ENCODE measurements at places on chromosomes 11 and 22.

- DNase-seq: no peak
Measured at GRCh38 chr11:73237471-73238290, 19.6 kb downstream of the P2RY2 start.

GRCh38 chr11:44313761-44314489 is 4.0 kb upstream of the ALX4 start:
- DNase-seq: no peak

- no peak for DNase-seq
Measured at GRCh38 chr22:30705710-30706651, 11.3 kb downstream of the OSBP2 start.

DNA sequence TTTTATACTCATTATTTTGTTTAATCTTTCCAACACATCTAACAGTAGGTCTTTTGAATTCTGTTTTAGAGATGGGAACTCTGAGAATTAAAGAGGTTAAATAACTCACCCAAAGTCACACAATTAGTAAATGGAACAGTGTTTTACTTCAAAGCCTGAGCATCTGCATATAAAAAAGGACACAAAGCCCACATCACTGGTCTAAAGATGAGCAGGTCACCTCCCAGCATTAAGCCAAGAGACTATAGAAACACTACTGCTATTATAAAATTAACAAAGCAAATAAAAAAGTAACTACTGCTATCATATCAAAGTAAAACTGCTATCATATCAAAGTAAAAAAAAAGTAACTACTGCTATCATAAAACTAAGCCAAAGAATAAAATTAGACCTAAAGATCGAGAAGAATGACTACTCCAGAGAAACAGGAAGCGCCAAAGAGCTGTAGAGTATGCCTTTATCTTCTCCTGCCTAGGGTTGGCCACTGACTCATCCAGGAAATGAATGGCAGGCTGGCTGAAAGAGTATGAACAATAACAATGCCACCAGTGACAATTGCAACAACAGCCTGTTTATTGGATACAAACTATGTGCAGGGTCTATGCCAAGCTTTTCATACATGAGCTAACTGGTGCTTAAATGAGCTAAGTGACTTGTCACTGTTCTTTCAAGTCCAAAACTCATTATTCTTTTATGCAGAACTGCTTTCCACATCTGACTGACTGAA is 1153.0 kb upstream of the TENM4 start:
- DNase-seq: no peak

DNA sequence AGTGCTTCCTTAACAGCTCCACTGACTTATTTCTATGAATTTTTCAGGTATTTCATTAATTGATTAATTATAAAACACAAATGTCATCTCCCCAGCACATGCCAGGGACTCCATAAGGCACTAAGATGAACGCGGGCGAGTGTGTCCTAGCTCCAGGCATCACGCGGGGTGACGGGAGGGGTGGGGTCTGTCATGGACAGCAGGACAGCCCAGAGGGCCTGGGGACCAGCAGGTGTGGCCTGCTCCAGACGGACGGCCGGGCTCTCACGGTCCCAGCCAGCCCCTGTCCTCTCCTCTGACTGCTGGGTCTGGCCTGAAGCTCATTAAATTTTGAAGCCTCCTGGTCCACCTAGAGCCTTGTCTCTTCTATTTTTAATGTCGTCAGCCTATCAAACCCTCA is 531.1 kb downstream of the BRD1 start:
- DNase-seq: no peak

GRCh38 chr11:44661311-44661717 is 65.4 kb upstream of the TSPAN18 start:
- no peak for DNase-seq

DNA sequence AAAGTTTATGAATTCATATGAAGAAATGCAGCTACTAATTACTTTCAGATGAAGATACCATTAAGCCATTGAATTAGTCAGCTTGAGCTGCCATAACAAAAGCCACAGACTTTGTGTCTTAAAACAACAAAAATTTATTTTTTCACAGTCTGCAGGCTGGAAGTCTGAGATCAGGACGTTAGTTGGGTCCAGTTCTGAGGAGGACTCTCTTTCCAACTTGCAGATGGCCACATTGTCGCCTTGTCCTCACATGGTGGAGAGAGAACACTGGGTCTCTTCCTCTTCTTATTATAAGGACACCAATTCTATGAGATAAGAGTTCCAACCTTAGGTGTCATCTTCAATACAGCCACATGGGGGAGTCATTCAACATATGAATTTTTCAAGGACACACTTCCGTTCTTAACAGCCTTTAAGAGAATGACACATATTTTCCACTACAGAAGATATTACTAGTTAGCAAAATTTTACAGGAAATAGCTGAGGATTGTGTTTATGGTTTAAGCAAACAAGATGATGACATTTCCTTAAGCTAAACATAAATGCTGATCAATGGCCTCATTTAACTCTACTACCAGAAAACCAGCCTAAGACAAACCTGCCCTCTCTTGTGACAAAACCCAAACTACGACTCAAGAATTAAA is 56.0 kb downstream of the DCUN1D5 start:
- no peak for DNase-seq

GRCh38 chr22:17262976-17263375 is 43.7 kb upstream of the ADA2 start:
- DNase-seq: no peak

DNA sequence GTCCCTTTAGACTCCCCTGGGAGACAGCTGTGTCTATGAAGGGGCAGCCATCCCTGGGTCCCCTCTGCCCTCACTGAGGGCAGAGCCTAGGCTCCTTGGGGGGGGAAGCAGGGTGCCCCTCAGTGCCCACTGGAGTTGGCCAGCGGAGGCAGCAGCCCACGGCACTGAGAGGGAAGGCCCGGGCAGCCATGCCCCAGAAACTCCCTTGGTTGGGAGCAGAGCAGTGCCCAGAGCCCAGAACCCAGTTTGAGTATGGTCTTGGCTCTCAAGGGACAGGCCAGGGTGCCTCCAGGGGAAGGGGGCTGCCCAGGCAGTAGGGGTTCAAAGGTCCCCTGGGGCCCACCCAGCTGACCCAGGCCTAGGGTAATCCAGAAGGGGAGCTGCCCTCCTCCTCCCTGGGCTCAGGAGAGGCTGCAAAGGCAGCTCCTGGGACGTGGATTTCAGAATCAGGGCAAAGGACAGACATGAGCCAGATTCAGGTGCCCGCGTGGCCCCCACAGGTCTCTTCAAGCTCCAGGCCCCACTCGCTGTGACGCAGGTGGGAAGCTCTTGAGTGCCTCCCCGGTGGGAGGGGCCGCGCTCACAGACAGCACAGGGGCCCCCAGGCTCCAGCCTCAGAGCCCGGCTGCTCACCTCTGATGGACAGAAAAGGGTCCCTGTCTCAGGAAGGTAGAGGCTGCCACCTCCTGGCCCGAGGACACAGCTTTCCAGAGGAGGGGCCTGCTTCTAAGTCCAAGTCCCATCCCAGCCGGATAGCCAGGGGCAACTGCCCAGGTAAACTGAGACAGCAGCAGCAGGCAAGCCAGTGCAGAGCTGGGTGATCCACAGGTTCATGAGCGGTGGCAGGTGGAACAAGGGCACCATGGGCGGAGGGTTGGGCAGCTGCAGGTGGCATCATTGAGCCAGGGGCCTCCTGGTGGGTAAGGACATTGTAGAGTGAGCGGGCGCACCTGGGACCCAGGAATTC is 2.6 kb downstream of the C11orf21 start:
- DNase-seq: no peak

GRCh38 chr22:30423301-30423958 is 2.1 kb upstream of the MTFP1 start:
- DNase-seq: no peak

GRCh38 chr11:4697585-4697984 is at the start of gene OR51E2:
OR51E2 (minus strand) TSS chr11:4697853; CDS start chr11:4682711, 15,142 bp downstream.
- DNase-seq: no peak

GRCh38 chr11:17898782-17899181 is 114.1 kb downstream of the SERGEF start:
- DNase-seq: no peak

DNA sequence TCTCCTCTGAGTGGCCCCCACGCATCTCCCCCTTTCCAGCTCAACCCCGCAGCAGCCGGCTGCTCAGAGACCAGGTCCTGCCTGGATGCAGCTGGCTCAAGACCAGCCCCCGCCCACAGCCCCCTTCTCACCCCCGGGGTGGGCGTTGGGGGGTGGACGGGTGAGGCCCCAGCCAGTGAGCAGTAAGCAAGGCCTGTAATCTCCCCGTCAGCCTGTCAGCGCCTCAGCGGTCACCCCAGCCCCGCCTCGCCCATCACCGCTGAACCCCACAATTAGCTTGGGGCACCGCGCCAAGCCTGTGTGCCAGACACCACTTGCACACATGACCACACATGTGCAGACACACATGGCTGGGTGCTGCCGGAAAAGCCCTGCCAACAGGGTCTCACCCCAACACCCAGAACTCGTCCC is 5.9 kb downstream of the PLXNB2 start:
- DNase-seq: no peak

DNA sequence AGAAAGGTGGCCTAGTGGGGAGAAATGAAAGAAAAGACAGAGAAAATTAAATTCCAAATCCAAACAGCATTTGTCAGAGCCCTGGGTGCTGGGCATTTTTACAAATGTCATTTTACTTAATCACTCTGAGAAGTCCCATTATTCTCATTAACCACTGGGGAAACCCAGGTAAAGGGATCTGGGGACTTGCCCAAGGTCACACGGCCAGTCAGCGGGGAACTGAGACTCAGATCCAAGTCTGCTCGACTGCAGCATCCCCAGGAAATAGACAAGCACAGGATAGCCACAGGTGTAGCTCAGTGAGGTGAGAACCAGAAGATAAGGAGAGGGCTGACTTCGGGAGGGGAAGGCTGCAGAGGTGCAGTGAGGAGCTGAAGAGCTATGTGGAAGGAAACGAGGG is 7.9 kb downstream of the NRXN2 start:
- DNase-seq: no peak

DNA sequence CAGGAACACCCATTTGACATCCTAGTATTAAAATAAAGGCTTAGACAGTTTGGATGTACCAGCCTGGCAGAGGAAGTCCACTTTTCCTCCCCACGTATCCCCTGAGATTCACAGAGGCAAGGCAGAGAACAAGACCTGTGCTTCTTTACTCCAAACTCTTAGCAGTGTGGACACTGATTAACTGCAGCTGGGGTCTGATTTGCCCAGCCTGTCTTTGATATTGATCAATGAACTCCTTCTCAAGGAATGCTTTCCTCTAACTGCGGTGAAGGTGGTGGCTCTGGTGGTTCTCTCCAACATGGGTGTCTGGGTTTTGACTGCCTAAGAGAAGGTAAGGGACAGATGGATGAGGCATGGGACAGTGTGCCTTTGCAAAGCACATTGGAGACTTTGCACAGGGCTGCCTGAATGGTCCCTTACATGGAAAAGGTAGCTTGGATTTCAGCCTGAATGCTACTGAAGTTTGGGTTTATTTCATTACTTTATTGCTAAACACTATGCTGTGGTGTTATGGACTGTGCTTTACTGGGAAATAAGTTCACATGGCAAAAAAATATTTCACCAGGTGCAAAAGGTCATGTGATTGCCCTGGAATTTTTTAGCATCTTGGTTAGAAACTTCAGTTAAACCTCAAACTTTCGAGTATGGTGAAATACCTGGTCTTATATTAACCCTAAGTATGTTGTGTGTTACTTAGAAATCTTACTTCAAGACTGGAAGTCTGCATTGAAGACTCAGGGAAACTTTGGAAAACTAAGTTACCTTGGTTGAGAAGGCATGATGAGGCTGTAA is 1.8 kb downstream of the GAS2 start:
- DNase-seq: no peak

- DNase-seq: no peak
Measured at GRCh38 chr11:72228229-72228843, 3.8 kb downstream of the INPPL1 start.

DNA sequence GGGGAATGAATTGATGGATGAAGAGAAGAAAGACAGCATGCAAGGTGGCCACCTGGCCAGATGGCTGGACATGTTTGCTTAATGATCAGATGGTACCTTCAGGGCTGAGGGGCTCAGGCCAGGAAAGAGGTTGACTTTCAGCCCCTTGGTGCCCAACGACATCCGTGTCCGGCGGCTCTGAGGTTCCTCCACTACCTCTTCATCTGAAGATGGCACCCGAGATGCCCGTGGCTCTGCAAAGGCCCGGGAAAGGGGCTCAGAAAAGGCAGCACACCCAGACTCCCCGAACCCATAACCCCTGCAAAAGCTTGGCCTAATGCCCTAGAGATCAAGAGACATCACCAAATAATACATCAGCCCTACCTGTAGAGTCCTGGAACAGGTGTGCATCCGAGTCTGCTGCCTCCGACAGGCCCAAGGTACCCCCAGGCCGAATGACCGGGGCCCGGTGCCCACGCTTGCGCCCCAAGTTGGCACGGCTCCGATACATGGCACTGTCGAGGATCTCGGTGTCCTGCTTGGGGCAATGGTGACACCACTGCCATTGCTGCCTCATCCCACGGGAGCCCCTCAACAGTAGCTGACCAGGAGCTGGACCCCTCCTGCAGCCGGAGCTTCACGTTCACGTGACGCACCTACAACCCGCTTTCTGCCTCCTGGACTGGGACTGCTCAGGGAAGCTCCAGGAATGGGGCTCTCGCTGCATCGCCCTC is 22.9 kb downstream of the TNKS1BP1 start:
- DNase-seq: no peak

GRCh38 chr22:43921370-43921769 is 2.2 kb upstream of the PNPLA3 start:
- DNase-seq: no peak

- no peak for DNase-seq
Measured at GRCh38 chr11:86047275-86047991, 21.5 kb downstream of the PICALM start.

GRCh38 chr11:130146796-130147195 is 12.8 kb upstream of the ST14 start:
- DNase-seq: no peak

DNA sequence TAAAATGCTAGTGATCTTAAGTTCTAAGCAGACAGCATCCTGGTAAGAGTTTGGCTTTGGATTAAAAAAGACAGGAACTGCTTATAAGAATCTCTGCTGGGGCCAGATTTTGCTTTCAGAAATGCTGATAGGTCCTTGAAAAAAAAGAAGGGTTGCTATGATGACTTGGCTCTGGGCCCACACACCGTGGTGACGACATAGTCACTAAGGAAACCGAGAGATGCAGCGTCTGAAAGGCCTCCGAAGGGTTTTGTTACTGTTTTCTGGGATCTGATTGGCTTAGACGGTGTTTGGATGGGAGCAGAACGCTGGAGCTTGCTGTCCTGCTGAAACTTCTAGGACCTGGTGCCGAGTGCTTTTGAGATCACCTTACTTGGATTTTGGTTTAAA is 8.4 kb downstream of the FAM118A start:
- DNase-seq: peak; percentile 54

GRCh38 chr11:134905928-134906327 is 493.9 kb upstream of the B3GAT1 start:
- DNase-seq: no peak

GRCh38 chr11:113796663-113797259 is 17.2 kb downstream of the CLDN25 start:
- DNase-seq: no peak

GRCh38 chr11:102831489-102832440 is 11.6 kb downstream of the MMP3 start:
- no peak for DNase-seq

- no peak for DNase-seq
Measured at GRCh38 chr11:123483058-123483457, 53.0 kb downstream of the GRAMD1B start.

GRCh38 chr11:76185511-76185910 is 20.8 kb downstream of the WNT11 start:
- no peak for DNase-seq

Measured in activated naive CD4-positive, alpha-beta T cell (primary cell).